NCI-H1930 (cell line): ENCODE measurements at places on chromosomes 6 and 20.

DNA sequence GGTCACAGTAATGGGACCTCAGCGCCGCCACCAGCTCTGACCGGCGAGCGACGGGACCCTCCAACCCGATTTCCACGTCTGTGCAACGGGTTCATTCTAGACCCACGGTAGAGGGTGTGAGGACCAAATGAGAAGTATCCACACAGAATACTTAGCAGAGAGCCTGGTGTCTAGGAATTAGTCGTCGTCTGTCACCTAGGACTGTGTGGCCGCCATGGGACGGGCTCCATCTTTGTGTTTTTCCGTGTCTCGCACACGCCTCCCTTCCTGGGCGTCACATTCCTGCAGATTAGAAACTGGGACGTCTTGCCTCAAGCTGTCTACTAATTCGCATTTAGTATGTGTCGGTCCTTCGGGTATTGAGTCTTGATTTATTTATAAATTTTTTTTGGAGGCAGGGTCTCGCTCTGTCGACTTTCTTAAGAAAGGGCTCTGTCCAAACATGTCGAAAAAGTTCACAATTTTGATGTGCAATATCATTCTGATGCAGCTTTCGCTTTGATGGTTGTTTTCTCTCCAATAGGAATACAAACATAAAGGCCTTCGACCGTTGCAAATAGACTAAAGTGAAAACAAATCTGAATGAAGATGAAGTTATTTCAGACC is 563 bp downstream of the MGME1 start:
- DNase-seq = no peak

GRCh38 chr6:32109114-32109764 is at the start of gene TNXB:
Gene TNXB (minus strand): TSS chr6:32109338. CDS start chr6:32098198, 11,140 bp downstream.
- no peak for DNase-seq

DNA sequence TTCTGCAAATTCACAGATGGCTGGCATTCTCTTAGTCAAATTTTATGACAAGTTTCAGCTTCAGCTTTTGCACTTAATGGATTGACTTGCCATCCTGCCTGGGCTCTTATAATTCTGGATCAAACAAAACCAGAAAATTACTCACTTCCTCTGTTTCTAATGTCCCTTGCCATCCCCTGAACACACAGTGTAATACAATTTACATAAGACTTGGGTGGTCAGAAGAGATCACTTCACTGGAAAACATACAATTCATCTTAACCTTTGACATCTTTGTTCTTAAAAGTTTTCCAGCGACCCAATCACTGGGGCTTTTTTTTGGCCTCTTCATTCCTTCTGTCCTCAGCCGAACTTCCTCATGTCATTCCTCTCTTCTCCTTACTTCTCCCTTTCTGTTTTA is 199.0 kb downstream of the ARHGAP18 start:
- no peak for DNase-seq

- DNase-seq = no peak
Observed at GRCh38 chr20:17916433-17916891, 52.1 kb downstream of the SNX5 start.

DNA sequence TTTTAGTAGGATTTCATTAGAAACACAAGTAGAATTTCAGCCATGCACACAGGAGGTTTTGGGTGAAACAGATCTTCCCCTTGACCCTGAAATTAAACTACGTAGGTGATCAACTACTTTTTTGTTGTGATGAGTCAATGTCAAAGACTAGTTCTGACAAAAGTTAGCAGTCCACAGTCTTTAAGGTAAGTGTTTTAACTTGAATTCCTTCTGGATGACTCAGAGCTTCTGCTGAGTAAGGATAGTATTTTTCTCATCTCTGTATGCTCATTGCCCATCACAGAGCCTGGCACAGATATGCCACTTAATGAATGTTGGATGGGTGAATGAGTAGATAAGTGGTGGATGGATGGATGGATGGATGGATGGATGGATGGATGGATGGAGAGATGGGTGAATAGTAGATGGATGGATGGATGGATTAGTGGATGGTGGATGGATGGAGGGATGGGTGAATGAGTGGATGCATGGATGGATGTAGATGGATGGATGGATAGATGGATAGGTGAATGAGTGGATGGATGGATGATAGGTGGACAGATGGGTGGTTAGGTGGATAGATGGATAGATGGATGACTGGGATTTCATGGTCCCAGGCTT is 165.3 kb downstream of the ZMYND8 start:
- DNase-seq = no peak

- no peak for DNase-seq
Observed at GRCh38 chr6:25279748-25280343, 672 bp downstream of the CARMIL1 start.

DNA sequence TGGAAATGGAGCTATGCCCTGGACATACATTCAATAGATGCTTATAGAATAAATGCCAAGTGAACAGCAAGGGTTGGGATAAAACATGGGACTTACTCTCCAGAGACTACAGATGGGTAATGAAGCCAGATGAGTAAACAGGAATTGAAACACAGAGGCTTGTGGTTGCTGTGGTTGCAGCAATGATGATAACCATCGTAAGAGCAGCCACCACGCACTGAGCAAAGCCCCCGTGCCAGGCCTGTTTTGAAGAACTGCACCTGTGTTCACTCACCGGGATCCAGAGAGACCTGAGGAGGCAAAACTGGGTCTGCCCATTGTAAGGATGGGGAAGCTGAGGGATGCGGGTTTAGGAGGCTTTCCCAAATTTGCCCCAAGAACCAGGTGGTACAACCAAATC is 431.1 kb upstream of the CDH4 start:
- peak; percentile 33 for DNase-seq

DNA sequence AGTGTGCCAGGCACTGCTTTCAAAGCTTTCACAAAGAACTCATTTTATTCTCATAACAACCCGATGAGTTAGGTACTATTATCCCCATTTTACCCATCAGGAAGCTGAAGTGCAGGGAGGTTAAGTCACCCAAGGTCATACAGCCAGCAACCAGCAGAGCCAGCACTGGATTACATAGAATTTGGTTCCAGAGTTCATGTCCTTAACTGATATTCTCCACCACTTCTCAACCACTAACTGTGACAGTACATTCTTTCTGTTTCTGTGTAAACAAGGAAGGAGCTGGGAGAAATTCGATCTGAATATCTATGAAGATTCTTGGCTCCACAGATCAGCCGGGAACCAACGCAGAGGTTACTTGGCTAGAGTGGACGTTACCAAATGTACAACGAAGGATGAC is 98.0 kb downstream of the KIF16B start:
- no peak for DNase-seq

- no peak for DNase-seq
Observed at GRCh38 chr20:1710484-1710883, 52.9 kb upstream of the SIRPG start.

DNA sequence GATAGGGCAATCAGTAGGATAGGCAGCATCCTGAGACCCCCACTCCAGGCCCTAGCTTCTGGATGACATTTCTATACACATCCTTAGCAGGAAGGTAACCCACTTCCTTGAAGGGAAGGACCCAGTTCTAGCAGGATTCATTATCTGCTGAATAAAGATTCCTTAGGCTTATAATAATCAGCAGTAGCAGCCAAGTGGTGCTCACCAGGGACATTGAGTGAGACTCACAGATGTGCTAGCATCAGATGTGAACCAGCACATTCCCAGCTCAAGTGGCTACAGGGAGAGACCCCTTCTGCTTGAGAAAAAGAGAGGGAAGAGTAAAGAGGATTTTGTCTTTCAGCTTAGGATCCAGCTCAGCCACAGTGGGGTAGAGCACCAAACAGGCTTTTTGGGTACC is 244.8 kb upstream of the UFL1 start:
- DNase-seq = no peak

- DNase-seq = no peak
Observed at GRCh38 chr20:41362748-41363140, 3.9 kb downstream of the EMILIN3 start.

GRCh38 chr6:75144386-75144785 is 61.5 kb downstream of the COL12A1 start:
- DNase-seq = no peak
